ENCODE measurements at places on chromosomes 2 and 18.

GRCh38 chr2:64831977-64832328, 157.2 kb upstream of the SLC1A4 start:
- DNase-seq = no peak

- no peak for DNase-seq
Measured at GRCh38 chr2:144194326-144195071, 325.4 kb downstream of the ZEB2 start.

GRCh38 chr2:43218702-43219382, 7.6 kb downstream of the ZFP36L2 start:
- DNase-seq = no peak

DNA sequence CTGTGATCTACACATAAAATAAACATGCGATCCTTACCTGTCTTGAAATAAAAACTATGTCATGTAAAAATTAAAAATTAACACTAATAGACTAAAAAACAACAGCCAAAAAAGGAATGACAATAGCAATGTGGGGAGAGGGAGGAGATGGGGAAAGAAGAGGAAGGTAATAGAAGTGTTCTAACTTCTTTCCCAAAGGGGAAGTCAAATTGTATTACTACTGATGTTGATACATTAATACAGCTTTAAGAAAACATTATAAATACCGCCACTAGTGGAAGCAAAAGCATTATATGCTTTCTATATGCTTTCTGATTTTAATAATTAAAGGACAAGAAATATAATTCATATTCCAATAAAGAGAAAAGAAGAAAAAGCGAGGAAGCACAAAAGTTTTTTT, 22.2 kb downstream of the ZNF516 start:
- no peak for DNase-seq

- no peak for DNase-seq
Measured at GRCh38 chr2:225274751-225275150, 124.8 kb upstream of the NYAP2 start.

- DNase-seq = no peak
Measured at GRCh38 chr18:50310080-50310479, 22.6 kb upstream of the CXXC1 start.

DNA sequence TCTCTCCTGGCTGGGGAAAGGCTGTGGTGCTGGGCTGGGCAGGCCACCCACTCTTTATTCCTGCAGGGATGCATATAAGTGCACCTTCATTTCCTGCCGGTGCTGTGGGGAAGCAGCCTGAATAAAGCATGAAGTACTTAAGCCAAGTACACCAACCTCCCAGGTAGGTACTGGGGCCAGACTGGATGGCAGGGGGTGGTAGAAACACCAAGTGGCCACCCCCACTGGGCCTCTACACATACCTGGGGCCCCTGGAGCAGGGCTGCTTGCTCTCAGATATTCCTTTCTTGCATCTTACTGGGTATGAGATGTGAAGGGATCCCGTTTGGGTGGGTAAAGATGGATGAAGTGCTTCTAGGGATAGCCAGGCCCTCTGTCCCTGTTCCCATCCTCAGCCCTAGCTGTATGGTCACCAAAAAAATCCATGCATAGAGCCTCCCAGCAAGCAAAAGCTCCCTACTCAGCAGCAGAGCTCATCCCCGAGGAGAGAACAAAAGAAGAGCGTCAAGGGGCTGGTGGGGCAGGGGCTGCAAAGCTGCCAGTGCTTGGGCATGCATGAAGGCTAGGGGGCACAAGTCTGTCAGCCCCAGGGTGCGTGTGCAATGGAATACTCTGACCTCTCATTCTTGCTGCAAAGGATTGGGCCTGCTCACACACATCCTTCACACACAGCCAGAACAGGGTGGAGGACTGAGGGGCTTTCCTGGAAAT, 22.0 kb downstream of the CCT7 start:
- DNase-seq = no peak

DNA sequence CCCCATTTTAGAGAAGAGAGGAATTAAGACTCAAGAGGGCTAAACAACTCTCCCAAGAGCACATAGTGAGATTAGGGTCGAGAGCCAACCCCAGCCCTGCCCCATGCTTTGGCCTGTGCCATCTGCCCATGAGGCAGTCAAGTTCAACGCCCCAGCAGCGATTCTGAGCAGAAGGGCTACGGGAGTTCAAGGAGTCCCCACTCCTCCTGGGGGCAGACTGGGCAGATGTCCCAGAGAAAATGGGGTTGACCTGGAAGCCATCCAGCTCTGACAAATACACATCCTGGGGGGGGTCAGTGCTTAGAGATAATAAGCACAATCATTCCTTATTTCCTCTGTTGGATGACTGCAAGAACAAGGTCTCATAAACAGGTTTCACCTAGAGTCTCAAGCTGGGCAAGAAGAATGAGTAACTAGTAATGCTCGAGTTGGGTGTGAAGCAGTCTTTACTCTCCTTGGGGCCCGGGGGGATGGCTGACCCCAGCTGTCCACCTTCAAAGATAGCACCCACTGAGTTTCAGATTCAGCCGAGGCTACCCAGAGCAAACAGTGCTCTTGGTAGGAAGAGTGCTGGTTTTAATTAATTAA, 716.4 kb downstream of the RNF144A start:
- no peak for DNase-seq

DNA sequence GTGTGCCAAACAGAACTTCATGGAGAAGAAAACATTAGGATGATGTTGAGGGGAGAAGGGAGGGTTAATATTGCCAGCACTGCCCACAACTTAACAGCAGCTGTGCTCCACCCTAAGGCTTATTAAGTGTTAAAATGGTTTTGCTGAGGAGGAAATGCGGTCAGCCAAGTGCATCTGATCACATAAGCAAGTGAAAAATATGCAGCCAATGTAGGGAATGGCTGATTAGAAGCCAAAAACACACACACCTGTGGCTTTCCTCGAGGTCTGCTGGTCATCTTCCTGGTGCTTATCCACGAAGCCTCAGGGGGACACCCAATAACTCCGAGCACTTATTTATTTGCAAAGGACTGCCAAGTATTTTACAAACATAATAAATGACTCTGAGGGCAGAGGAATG, 66.3 kb upstream of the GPR45 start:
- no peak for DNase-seq

- no peak for DNase-seq
Measured at GRCh38 chr18:28198620-28199019, 21.7 kb upstream of the CDH2 start.

- no peak for DNase-seq
Measured at GRCh38 chr2:68837164-68837860, 33.9 kb downstream of the BMP10 start.

GRCh38 chr2:98509542-98510321, 65.1 kb downstream of the INPP4A start:
- DNase-seq = no peak

- no peak for DNase-seq
Measured at GRCh38 chr2:33496150-33496549, 19.7 kb downstream of the RASGRP3 start.

- no peak for DNase-seq
Measured at GRCh38 chr2:12821656-12822055, 104.9 kb downstream of the TRIB2 start.

DNA sequence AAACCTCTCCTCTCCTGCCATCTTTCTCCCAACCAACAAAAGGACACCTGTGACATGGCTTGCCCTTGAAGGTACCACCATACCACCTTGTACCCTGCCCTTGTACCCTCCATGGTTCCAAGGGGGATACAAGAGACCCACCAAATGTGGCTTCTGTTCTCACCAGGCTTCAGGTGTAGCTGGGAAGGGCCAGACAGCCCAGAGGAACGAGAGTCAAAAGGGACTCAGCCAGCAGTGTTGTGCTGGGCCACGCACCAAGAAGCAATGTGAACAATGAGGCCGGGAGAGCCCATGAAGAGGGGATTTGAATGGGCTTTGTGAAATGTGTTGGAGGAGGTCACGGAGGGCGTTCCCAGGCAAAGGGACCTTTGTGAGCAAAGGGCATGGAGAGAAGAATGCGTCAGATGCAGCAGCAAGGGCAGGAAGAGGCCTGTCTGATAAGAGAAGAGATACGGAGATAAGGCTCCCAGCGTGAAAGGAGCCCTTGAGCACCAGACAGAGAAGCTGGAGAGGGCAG, 48.6 kb downstream of the PLB1 start:
- DNase-seq = no peak

DNA sequence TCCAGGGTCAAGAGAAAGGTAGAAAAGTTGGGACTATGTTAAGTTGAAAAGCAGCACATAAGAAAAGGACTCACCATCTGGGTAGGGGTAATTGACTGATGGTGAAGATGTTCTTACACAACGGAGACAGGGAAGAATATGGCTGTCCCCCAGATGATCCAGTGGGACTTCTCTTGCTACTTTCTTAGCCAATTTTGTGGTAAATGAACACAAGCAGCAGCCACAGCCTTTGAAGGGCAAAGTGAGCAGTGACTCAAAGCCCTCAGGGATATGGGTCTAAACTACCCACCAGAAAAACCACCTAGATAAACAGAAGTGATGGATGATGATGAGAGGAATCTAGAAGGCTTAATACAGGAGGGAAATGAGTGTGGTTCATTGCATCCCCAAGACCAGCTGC, 65.8 kb upstream of the SLC9A2 start:
- no peak for DNase-seq

All from anterior cingulate cortex (tissue), 58 donors.